ENCODE measurements at places on chromosomes 13 and 19.
A peak's percentile ranks its signal among the peaks of the same experiment; 100 is the strongest.

- DNase-seq, result no peak
These were observed 92.6 kb downstream of the ZNF486 start for GRCh38 chr19:20259615-20260014.

- DNase-seq, result no peak
These were observed 32.1 kb downstream of the RASL11A start for GRCh38 chr13:27302643-27303262.

DNA sequence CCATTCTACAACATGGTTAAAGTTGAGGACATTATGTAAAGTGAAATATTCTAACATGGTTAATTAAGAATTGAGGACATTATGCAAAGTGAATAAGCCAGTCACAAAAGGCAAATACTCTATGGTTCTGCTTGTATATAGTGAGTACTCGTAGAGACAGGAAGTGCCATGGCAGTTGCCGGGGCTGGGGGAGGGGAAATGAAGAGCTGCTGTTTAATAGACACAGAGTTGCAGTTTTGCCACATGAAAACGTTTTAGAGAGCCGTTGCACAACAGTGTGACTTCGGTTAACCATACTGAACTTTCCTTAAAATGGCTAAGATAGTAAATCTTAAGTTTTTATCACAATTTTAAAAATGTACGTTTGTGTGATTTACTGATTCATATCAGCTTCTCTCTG is 176.9 kb downstream of the SHISA2 start:
- DNase-seq, result peak; percentile 52

GRCh38 chr13:23321535-23322241 is 111.8 kb downstream of the SACS start:
- no peak for DNase-seq

GRCh38 chr13:59404331-59404730 is 759.4 kb downstream of the DIAPH3 start:
- DNase-seq, result no peak

All from activated T-cell treated with anti-CD3 and anti-CD28 coated beads, Interleukin-2, amount 50 U/mL, for 4 hours (primary cell).